WTC11 (cell line): ENCODE measurements at places on chromosomes 12 and 14. TPM values are rescaled to one million over a fixed set of nuclear protein-coding genes. Genes with fewer than 3 reads are reported as not detected.

GRCh38 chr12:25200703-25201102, 5.7 kb downstream of the ETFRF1 start:
- H3K4me3 ChIP-seq = no peak overlapping the region
- H3K36me3 ChIP-seq = no peaks in the 10 kb centered on the region
- H3K4me1 ChIP-seq = peaks cover 7% of the 10 kb centered on the region
- peak overlapping the region; percentile 29; the same call in 1 of the 2 replicates for H3K27ac ChIP-seq
- no peak for DNase-seq
- no peaks in the 10 kb centered on the region for H3K27me3 ChIP-seq

DNA sequence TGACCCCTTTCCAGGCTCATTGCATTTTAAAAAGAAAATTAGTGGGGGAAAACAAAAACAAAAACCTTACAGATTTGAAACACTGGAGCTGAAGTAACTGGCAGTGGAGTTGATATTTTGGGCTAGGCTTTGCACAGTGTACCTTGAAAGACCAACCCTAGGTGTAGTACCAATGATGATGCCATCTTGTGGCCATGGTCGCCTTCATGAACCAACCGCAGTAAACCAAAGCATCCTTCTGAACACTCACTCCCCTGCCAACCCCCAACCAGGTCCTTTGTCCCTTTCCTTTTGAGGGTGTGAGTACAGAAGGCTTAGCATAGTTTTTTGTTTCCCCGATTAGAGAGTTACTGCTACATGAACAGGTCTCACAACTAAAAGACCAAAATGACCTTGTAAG, 5.9 kb downstream of the TOMM20L start:
- DNase-seq = no peak
- H3K36me3 ChIP-seq = no peaks in the 10 kb centered on the region
- no peak overlapping the region for H3K4me3 ChIP-seq

GRCh38 chr14:53743371-53743770, 213.3 kb downstream of the BMP4 start:
- H3K27ac ChIP-seq = no peak overlapping the region
- H3K4me3 ChIP-seq = no peak overlapping the region
- no peak for DNase-seq
- H3K4me1 ChIP-seq = peaks cover 54% of the 10 kb centered on the region
- H3K36me3 ChIP-seq = no peaks in the 10 kb centered on the region

- H3K27me3 ChIP-seq = no peaks in the 10 kb centered on the region
- DNase-seq = no peak
- peaks cover 16% of the 10 kb centered on the region for H3K4me1 ChIP-seq
- H3K27ac ChIP-seq = peak overlapping the region; percentile 29; the same call in 1 of the 2 replicates
- peaks cover 4% of the 10 kb centered on the region for H3K36me3 ChIP-seq
Observed at GRCh38 chr14:74368026-74368425, 19.8 kb downstream of the VRTN start.

DNA sequence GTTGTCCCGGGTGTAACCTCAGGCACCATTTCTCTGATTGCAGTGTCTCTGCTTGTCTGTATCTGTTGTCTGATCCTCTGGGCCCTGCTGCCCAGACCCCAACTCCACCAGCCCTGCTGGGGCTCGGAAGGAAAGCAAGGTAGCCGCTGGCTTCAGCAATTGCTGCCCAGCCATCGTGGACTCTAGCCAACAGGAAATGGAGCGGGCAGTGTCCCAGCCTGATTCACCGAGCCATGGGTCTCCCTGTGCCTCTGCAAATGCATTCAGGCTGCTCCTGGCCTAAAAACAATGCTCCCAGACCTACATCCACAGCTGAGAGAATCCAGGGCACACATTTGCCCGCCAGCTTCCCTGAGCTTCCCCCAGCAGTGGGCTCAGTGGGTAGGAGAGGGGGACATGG, 9.2 kb downstream of the TUNAR start:
- peaks cover 42% of the 10 kb centered on the region for H3K36me3 ChIP-seq
- H3K27me3 ChIP-seq = no peaks in the 10 kb centered on the region
- DNase-seq = no peak
- H3K4me1 ChIP-seq = peaks cover 58% of the 10 kb centered on the region
- H3K4me3 ChIP-seq = no peak overlapping the region

GRCh38 chr14:102980409-102980810, 57.9 kb downstream of the AMN start:
- H3K4me1 ChIP-seq = no peaks in the 10 kb centered on the region
- DNase-seq = no peak
- no peak overlapping the region for H3K4me3 ChIP-seq
- no peaks in the 10 kb centered on the region for H3K27me3 ChIP-seq

GRCh38 chr14:94043756-94044475, 17.8 kb downstream of the OTUB2 start:
- H3K27me3 ChIP-seq = no peaks in the 10 kb centered on the region
- no peak overlapping the region for H3K4me3 ChIP-seq

DNA sequence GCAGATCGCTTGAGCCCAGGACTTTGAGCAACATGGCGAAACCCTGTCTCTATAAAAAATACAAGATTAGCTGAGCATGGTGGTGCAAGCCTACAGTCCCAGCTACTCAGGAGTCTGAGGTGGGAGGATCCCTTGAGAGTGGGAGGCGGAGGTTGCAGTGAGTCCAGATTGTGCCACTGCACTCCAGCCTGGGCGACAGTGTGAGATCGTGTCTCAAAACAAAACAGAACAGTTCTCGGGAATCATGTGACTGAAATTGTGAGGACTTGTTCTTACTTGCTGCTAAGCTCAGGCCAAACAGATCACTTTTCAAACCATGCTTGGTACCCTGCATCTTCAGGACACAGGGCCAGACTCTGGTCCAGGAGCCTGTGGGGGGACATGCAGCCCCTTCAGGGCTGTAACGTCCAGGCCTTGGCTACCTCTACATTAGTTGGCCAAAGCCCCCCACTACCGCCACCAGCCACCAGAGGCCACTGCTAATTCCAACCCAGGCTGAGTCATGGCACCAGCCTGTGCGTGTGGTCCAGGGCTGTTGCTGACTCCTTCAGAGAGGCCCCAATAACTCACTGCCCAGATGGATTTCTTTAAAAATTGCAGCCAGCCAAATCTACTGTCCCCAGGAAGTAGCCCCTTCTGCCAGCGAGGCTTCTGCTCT, 33.4 kb upstream of the SYNDIG1L start:
- DNase-seq = peak; percentile 77
- H3K27me3 ChIP-seq = peaks cover 4% of the 10 kb centered on the region; the same call in 1 of the 2 replicates
- no peak overlapping the region for H3K4me3 ChIP-seq
- H3K36me3 ChIP-seq = peaks cover 11% of the 10 kb centered on the region

DRAM1 gene
- 6.0 to 6.9 TPM (median 6.6 TPM) in 3 replicates for total RNA-seq

INSM2 gene
- total RNA-seq = 0.07 TPM in 1 of 3 replicates, not detected in the others

HOXC11 gene
- not detected in 3 replicates for total RNA-seq
